ENCODE measurements at places on chromosomes 7 and 10.
A peak's percentile ranks its signal among the peaks of the same experiment; 100 is the strongest.

DNA sequence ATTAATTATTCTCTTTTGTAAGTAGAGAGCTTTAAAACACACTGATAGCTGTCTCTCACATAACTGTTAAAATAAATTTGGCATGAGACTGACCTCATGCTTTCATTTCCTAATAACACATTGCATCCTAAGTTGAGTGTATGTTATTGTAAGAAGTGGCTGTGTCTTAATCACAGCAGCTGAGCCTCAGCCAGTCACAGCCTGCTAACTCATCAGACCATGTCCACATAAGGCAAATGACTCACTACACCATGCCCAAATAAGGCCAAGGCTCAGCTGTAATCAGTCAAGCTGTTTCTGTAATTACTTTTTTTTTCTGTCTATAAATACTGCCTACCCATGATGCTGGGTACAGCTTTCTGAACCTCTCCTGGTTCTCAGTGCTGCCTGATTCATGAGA, 860.9 kb downstream of the XPNPEP1 start:
- no peak for DNase-seq

DNA sequence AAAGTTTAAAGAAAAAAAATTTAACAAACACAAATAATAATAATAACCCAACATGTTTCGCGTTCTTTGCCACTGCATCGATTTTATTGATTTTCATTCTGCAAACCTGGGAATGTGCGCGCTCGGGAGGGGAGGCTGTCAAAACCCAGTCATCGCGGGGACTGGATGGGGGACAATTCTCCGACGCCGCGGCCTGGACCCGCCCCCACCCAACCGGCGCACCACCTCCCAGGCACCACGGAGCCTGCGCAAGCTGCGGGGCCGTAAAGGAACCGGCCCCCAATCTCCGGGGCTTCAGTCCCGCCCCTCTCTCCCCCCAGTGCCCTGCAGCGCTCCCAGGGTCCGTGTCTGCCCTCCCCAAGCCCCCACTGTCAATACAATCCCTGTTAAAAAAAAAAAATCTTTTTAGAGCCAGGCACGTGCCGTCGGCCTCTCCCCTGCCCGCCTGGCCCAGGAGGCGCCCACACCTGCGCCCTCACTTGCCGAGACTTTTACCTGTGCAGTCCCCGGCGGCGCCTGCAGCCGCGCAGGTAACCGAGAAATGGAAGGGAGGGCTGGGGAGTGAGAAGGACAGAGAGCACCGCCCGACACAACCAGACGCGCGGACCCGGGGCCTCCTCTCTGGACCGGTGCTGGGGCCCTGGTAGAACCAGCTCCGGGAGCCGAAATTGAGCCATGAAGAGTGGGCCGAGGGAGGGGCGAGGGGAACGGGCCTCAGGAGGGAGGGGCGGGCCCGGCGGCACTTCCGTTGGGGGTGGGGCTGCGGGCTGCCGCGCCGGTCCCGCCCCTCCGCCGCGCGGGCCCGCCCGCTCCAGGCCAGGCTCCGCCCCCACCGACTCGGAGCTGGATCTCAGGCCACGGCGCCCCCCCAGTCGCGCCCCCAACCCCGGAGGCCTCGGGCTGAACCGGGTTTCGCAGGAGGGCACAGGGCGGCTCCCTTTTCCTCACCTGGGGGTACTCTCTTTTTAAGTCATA, 7.6 kb upstream of the ZNF503 start:
- no peak for DNase-seq

- DNase-seq, result no peak
These were observed 72.0 kb downstream of the FGFR2 start for GRCh38 chr10:121526135-121526790.

GRCh38 chr10:70849582-70850016, 33.9 kb downstream of the SGPL1 start:
- DNase-seq, result no peak

DNA sequence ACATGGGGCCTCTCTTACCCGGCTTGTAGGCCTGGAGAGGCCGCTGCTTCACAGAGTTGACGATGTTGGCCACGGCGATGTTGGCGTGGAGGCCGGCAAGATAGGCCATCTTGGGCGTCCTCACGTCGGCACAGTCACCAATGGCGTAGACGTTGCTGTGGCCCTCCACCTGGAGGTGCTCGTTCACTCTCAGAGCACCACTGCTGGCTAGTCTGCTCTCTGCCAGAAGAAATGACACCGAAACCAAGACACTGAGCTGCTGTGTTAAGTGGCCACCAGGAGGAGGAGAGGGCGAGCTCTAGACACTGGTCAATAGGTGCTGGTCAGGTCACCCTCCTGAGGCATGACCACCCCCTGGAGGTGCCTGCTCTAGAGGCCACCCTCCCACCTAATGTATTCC, 17.7 kb downstream of the AIFM2 start:
- no peak for DNase-seq

GRCh38 chr7:138349841-138350700, 110.0 kb upstream of the TRIM24 start:
- DNase-seq, result no peak

DNA sequence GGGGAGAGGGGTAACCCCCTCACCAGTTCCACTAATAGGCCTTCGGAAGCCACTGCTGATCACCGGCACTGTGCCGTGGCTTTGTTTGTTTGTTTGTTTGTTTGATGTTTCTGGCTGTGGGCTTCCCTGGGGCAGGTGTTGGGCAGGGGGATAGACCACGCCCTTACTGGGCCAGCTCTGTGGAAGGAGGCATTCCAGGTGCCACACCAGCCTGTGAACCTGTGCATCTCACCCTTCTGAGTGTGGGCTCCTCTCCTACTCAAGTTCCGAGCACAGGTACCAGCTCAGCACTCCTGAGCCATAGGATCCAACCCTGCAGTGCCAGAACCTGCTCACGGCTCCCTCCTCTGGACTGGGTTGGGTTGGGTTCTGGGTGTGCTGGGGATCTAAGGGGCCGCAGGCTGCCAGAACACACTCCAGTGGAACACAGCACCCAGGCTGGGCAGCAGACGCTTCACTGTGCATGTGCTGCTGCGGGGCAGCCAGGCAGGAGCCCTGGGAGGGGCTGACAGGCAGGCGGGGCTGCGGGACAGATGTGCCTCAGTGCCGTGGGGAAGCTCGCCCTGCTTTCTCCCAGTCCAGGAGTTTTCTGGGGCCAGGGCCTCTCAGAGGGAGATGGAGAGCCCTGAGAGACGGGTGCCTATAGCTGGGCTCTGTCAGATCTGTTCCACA, 1053.9 kb downstream of the CNTNAP2 start:
- DNase-seq, result no peak

GRCh38 chr7:4070214-4070613, 611.9 kb upstream of the FOXK1 start:
- DNase-seq, result no peak

DNA sequence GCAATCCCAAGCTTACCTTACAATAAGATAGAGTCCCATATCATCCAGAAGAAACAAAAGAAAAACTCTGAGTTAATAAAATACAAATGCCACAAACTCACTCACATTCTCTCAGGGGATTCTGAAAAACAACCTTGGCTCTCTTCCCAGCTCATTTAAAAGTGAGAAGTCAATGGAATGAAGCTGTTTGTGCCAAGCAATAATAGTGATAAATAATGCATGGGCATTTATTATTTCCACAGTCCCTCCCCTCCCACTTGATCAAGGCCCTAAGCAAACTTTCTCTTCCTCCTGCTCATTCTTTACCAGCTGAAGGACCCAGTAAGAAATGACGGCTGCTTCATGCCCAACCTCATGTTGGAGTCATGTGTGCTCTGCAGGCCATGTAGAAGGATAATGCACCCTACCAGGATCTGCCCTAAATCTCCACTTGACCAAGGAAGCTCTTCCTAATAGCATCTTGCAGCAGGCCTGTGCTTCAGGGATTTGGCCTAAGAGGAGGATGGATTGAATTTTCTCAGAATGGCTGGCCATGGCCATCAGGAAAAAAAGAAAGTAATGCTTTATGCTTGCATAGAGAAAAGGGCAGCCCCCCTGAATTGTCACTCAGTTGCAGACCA, 451.3 kb downstream of the GPAM start:
- no peak for DNase-seq

DNA sequence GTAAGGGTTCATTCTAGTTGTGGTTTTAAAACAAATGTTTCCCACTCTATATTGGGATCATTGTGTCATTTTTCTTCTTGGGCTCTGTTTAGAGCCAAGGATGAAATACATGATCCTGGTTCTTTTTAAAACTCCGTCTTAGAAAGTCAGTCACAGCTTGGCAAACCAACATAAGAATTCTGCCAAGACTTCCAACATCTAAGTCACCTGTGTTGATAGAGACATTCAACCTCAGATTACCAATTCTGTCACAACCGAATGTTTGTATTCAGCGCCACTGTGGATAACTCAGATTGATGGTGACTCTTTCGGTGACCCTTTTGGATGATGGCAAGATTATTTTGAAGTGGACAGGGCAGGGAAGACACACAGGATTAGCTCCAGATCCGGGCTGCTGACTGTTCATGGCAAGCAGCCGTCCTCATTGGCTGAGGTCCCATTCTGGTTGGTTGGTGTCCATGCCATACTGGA, 255.4 kb downstream of the ARHGAP21 start:
- DNase-seq, result no peak

- DNase-seq, result no peak
These were observed 15.5 kb downstream of the FRG2B start for GRCh38 chr10:133611079-133611478.

DNA sequence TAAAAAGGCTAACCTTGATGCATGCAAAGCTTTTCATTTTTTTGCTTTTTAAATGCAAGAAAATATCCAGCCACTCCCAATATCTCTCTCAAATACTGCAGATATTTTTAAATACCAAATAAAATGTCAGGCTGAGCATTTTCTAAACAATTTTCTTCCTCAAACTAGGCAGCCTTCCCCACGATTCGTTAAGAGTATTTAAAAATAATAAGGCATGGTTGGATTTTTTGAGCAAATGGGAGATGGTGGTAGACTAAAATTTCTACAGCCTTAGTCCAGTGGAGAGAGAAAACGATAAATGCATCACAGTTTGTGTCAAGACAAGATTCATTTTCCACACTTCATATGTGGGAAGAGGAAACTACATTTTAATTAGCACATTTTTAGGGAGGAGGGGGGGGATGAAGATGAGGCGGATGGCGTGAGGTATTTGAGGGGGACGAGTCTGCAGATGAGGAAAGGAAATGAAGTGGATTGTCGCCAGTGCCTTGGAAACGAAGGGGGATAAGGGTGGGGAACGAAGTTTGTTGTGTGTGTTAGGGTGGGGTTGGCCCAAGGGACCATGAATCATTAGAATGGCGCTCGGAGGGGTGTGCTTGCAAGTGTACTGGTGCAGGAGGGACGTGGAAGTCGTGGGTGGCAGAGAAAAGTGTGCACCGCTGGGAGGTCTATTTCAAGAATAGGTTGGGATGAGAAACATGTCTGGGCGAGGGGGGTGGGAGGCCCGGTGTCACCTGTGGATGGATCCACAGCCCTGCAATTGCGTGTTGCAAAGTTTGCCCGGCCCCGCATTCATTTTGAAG, 1.2 kb upstream of the ADD3 start:
- peak; percentile 7 for DNase-seq

DNA sequence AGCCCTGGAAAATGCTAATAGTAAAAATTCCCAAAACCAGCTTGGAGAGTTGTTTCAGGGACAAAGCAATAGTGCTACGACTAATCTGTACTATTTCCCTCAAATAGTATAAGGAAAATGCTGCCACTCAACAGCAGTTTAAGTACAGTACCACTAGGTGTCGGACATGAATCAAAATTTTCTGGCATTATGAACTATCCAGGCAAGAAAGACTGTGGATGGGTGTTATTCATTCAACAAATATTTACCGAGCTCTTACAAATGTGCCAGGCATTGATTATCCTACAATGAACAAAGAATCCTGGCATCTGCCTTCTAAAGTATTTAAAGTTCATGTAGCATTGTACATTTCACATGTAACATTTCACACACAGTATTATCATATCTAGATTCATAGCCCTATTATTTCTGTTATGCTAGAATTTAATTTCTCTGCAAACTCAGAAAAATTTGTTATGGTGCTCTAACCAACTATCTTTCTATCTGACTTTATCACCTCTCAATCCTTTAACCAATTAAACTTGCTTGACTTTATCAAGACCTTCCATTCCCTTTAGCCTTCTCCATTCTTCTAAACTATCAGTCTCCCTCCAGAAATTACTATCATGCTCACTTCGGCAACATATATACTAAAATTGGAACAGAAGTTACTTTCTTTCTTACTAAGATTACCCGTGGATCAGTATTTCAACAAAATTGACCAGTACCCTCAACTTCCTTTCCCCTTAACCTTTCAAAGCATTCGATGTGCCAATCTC, 80.6 kb downstream of the ARHGAP21 start:
- DNase-seq, result peak; percentile 44

DNA sequence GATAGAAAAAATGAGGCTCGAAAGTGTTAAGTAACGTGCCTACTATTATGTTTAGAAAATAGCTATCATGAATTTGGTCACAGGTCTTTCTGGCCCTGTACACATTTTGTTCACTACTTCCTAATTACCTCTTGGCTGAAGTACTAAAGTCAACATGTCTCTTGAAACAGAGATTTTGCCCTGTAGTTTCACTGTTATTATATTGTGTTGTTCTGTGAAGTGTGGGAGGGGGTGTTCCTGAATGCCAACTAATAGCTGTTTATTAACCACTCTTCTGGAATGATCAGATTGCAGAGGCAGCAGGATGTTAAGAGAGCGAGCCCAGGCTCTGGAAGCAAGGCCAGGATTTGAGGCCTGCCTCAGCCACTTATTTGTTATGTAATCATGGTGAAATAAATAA, 72.1 kb downstream of the RNF133 start:
- DNase-seq, result no peak

GRCh38 chr10:127370601-127371000, 174.2 kb upstream of the INSYN2A start:
- no peak for DNase-seq

GRCh38 chr7:52764492-52765169, 270.8 kb upstream of the POM121L12 start:
- DNase-seq, result no peak

DNA sequence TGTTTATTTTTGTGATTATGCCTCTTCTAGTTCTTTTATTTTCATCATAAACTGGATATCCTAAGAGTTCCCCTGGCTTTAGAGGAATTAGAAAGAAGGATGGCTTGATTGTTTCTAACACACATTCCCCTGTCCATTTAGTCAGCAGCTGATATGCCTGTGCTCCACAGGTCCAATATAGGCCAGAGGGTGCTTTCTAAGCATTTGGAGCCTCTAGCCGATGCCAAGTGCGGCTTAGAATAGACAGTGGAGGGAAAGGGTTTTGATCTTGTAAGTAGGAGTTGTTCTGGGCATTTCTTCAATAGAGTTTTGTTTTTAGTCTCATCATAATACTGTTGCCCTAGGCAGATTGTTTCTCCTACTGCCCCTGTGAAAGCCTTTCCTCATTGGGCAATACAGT, 6.6 kb downstream of the CYP3A43 start:
- DNase-seq, result no peak

- no peak for DNase-seq
These were observed 412.8 kb upstream of the GALNT17 start for GRCh38 chr7:70719125-70719524.

- DNase-seq, result no peak
These were observed 832.1 kb downstream of the SORCS3 start for GRCh38 chr10:105473170-105473569.

Measured in central memory CD4-positive, alpha-beta T cell (primary cell).